ENCODE measurements at places on chromosomes 1 and 21. TPM values are rescaled to one million over a fixed set of nuclear protein-coding genes. Genes with fewer than 3 reads are reported as not detected.

GRCh38 chr1:1604374-1605033 is 4.6 kb upstream of the FNDC10 start:
- H3K36me3 ChIP-seq = no peaks in the 10 kb centered on the region
- DNase-seq = no peak
- no peak overlapping the region for H3K4me3 ChIP-seq
- H3K27me3 ChIP-seq = peaks cover 14% of the 10 kb centered on the region
- H3K4me1 ChIP-seq = peaks cover 9% of the 10 kb centered on the region

DNA sequence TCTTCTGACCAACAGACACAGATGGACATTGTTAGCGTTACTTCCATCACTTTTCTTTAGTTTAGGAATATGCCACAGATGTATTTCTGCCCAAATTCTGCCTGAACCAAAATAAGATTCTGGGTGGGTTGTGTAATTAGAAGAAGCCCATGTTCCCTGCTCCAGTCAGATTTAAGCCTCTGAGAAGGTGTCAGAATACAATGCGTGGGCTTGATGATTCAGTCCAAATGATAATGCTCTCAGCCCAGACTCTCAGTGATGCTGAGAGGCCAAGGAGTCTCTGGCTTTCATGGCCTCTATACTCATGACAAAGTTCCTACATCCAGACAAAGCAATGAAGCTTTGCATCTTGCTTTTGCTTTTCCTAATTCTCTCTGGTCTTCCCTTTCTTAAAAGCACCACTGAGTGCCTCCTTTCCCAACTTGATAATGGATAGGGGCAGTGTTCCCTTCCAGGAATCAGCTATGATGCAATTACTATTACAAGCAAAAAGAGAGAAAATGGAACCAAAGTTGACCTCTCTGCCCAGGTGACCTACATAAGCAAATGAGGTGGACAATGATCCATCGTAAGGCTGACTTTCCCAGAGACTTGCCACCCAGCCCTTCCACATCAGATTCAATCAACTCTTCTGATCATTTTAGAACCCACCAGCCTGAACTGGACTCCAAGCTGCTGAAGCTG is 8.8 kb downstream of the SEC16B start:
- H3K36me3 ChIP-seq = peaks cover 31% of the 10 kb centered on the region
- H3K4me3 ChIP-seq = no peak overlapping the region
- no peak overlapping the region for H3K27ac ChIP-seq
- no peaks in the 10 kb centered on the region for H3K27me3 ChIP-seq
- DNase-seq = no peak

DNA sequence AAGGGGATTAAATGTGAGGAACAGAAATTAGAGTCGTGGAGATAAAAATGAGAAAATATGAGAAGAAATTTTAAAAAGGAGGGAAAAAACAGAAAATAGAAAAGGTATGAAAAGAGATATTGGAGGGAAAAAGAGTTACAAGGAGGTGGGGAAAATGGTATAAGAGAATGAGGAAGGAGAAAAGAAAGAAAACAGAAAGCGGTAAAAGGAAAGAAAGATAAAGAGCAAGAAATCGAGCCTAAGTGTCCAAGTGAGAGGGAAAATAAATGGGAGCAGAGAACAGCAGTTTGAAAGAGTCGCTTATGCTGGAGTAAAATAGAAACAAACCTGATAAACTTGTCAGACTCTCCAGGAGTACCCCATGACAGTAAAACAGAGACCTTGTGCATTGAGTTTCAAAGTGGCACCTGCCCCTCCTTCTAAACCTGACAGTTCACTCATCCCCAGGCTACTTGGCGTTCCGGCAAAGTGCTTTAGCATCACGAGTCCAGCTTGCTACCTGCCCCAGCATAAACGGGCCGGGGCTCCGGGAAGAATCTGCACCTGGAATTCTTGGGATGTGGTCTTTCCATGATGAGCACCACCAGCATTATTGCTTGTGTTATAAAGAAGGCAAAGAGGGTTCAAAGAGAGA is 585 bp downstream of the NEGR1 start:
- DNase-seq = no peak
- H3K27ac ChIP-seq = peak overlapping the region; percentile 93

Gene MROH9
- total RNA-seq = not detected

DNA sequence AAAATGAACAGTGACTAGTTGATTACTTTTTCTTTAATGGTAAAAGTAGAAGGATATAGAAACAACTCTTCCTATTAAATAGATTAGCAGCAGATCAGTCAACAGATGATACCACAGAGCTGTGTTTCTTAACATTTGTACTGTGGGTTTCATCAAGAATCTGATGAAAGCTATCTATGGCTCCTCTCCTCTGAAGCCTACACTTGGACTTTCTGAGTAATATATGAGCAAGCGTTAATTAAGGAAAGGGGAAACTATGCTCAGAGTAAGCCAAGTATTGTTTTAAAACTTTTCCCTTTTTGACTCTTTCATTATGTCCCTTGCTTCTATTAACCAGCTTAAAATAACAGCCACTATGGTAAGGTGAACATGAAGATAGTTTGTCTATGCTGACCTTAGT is 10.8 kb downstream of the ARID4B start:
- H3K4me3 ChIP-seq = no peak overlapping the region
- no peak for DNase-seq
- no peaks in the 10 kb centered on the region for H3K27me3 ChIP-seq
- H3K27ac ChIP-seq = no peak overlapping the region

GRCh38 chr21:26433386-26433785 is 139.7 kb downstream of the CYYR1 start:
- no peaks in the 10 kb centered on the region for H3K36me3 ChIP-seq
- H3K4me1 ChIP-seq = no peaks in the 10 kb centered on the region
- H3K4me3 ChIP-seq = no peak overlapping the region
- H3K27ac ChIP-seq = no peak overlapping the region
- DNase-seq = peak; percentile 29

DNA sequence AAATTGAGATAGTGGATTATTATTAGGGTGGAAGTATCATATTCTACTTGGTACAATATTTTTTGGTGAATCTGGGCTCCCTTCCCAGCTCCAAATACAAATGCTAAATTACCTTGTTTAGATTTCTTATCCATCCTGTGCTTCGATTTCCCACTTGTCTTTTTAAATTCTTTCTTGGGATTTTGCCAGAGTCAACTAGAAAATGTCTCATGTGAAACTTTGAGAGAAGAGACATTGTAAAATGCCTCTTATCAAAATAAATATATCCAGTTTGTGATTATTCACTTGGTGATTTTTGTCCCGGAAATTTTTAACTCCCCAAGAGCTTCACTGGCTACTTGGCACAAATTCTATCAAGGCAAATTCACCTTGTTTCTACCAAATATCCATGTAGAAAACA is 202.0 kb downstream of the FMN2 start:
- no peaks in the 10 kb centered on the region for H3K4me1 ChIP-seq
- DNase-seq = no peak
- H3K36me3 ChIP-seq = no peaks in the 10 kb centered on the region
- H3K27me3 ChIP-seq = no peaks in the 10 kb centered on the region

DNA sequence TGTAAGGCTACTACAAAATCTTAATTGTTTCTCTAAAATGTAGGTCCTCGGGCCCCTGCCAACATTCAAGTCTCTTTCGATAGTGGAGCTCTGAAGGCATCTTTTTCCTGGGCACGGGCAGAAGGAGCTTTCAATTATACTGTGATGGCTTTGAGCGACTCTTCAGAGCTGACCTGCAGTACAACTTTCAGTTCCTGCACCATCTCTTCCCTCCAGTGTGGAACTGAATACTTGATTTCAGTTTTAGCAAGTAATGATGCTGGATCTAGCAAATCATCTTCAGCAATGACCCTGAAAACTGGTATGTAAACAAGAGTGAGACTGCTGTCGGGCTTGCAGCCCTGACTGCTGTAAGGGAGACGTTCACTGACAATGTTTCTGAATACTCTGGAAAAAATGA is 9.6 kb downstream of the FNDC7 start:
- DNase-seq = no peak
- H3K4me3 ChIP-seq = peak overlapping the region; percentile 6

- H3K36me3 ChIP-seq = peaks cover 56% of the 10 kb centered on the region
- peak within 1 kb of the TSS; percentile 100 for H3K4me3 ChIP-seq
- H3K4me1 ChIP-seq = peaks cover 22% of the 10 kb centered on the region
- peak within 1 kb of the TSS; percentile 91 for H3K27ac ChIP-seq
- H3K27me3 ChIP-seq = no peaks in the 10 kb centered on the region
- peak; percentile 93 for DNase-seq
Measured at GRCh38 chr1:26889551-26890466, at the start of gene GPN2. TSS of gene GPN2 (minus strand) at chr1:26890283. CDS start at chr1:26890096, 187 bp downstream.

- H3K27ac ChIP-seq = no peak overlapping the region
- H3K36me3 ChIP-seq = no peaks in the 10 kb centered on the region
- no peaks in the 10 kb centered on the region for H3K27me3 ChIP-seq
- no peaks in the 10 kb centered on the region for H3K4me1 ChIP-seq
- no peak for DNase-seq
Measured at GRCh38 chr1:99397029-99397428, 132.7 kb downstream of the PLPPR4 start.

Gene LCE1F
- total RNA-seq = not detected

DNA sequence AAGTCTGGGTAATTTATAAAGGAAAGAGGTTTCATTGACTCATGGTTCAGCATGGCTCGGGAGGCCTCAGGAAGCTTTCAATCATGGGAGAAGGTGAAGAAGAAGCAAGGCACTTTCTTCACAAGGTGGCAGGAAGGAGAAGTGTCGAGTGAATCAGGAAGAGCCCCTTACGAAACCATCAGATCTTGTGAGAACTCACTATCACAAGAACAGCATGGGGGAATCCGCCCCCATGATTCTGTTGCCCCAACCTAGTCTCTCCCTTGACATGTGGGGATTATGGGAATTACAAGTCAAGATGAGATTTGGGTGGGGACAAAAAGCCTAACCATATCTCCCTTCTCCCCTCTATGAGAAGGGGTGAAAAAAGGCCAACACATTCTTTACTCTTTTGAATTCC is 11.2 kb upstream of the IVNS1ABP start:
- no peak overlapping the region for H3K27ac ChIP-seq
- H3K4me3 ChIP-seq = no peak overlapping the region
- H3K4me1 ChIP-seq = no peaks in the 10 kb centered on the region
- no peak for DNase-seq
- no peaks in the 10 kb centered on the region for H3K27me3 ChIP-seq

Gene C8A
- not detected for total RNA-seq

Gene SELP
- 2.9 TPM for total RNA-seq

Gene RHCE
- not detected for total RNA-seq

DNA sequence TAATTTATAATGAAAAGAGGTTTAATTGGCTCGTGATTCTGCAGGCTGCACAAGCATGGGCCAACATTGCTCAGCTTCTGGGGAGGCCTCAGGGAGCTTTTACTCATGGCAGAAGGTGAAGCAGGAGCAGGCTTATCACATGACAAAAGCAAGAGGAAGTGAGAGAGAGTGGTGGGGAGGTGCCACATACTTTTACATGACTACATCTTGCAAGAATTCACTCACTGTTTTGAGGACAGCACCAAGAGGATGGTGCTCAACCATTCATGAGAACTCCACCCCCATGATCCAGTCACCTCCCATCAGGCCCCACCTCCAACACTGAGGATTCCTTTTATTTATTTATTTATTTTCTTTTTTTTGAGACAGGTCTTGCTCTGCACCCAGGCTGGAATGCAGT is 5.5 kb upstream of the PLEKHM2 start:
- peaks cover 17% of the 10 kb centered on the region for H3K4me1 ChIP-seq
- no peaks in the 10 kb centered on the region for H3K27me3 ChIP-seq
- no peaks in the 10 kb centered on the region for H3K36me3 ChIP-seq
- H3K27ac ChIP-seq = no peak overlapping the region
- DNase-seq = no peak

Gene LRRC42
- total RNA-seq = 22.8 TPM

GRCh38 chr21:34715518-34715917 is 46.7 kb downstream of the CLIC6 start:
- no peak overlapping the region for H3K4me3 ChIP-seq
- H3K27ac ChIP-seq = no peak overlapping the region
- DNase-seq = no peak
- H3K27me3 ChIP-seq = no peaks in the 10 kb centered on the region
- no peaks in the 10 kb centered on the region for H3K36me3 ChIP-seq
- no peaks in the 10 kb centered on the region for H3K4me1 ChIP-seq

GRCh38 chr21:41888749-41889376 is 9.7 kb upstream of the PRDM15 start:
- no peaks in the 10 kb centered on the region for H3K36me3 ChIP-seq
- no peaks in the 10 kb centered on the region for H3K4me1 ChIP-seq
- H3K4me3 ChIP-seq = no peak overlapping the region
- H3K27ac ChIP-seq = no peak overlapping the region
- DNase-seq = no peak

Gene CFHR4
- total RNA-seq = not detected
